ENCODE measurements at places on chromosomes 5 and 9. TPM values are rescaled to one million over a fixed set of nuclear protein-coding genes. Genes with fewer than 3 reads are reported as not detected.
A peak's percentile ranks its signal among the peaks of the same experiment; 100 is the strongest.

- DNase-seq = peak; percentile 51
Measured at GRCh38 chr9:114098936-114099668, at the start of gene KIF12. KIF12 (minus strand) TSS chr9:114099292; CDS start chr9:114099276, 16 bp downstream.

DNA sequence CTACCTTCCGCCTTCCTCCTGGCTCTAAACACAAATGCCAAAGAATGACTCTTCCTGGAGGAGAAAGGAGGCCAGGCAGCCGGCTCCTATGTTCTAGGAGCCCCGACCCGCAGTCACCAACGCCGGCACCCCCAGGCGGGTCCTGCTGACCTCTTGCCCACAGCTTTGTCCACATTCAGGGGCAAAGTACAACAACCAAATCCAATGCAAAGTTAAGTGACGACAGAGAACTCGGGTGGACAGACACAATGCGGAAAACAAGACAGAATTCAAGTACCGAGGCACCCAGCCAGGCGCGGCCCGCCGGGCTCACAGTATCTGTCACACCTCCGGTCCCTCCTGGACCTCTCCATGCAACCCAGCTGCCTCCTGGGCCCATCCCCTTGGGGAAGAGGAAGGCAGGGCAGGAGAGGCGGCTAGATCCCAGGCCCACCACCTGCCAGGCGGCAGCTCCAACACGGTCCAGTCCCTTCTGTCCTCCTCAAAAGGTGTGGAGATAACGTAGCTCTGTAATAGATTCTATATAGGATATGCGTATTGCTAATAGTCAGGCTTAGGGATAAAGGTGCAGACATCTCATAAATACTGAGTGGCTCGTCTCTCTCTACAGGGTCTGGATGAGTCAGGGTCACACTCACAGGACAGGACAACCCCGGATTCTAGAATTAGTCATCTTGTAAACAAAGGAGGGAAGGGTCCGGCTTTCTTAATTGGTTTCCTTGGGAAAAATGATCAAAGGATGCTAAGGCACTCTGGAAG is 46.9 kb upstream of the UBAC1 start:
- no peak for DNase-seq

GRCh38 chr9:34419716-34420504 is 38.5 kb downstream of the FAM219A start:
- no peak for DNase-seq

- no peak for DNase-seq
Measured at GRCh38 chr5:122757285-122757684, 17.6 kb upstream of the SNX2 start.

The BTNL8 gene
- total RNA-seq = not detected

- no peak for DNase-seq
Measured at GRCh38 chr9:20760246-20760891, 76.3 kb downstream of the FOCAD start.

The NDOR1 gene
- total RNA-seq = 6.4 TPM

Data from G401 (cell line).